ENCODE measurements at places on chromosomes 5 and 9.

- no peaks in the 10 kb centered on the region for H3K4me1 ChIP-seq
- peaks cover 56% of the 10 kb centered on the region for H3K36me3 ChIP-seq
- H3K4me3 ChIP-seq, result no peak overlapping the region
- no peak overlapping the region for H3K27ac ChIP-seq
Measured at GRCh38 chr5:6360323-6361072, 17.8 kb downstream of the MED10 start.

DNA sequence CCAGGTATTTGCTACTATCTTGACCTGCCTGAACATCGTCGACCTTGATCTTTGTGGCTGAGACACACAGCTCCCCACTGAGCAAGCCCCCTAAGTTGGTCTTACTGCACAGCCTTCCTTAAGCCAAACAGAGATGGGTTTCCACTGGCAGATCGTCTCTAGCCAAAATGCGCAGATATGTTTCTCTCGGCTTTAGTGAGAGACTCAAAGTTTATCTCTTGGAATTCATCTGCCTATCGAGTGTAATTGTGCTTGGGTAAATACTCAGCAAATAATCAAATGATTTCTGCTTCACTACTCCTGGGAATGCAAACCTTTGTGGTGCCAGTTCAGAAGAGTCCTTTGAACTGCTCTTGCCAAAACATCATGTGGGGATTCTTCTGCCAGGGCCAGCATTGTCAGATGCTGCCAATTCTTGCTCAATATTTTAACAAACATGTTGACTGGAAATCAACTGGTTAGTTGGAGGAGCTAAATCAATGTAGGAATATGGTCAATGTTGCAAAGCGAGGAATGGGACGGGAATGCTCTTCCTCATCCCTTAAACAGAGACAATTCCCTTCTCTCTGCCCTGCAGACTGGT, 141.2 kb upstream of the SLC28A3 start:
- H3K4me1 ChIP-seq, result no peaks in the 10 kb centered on the region
- no peak overlapping the region for H3K4me3 ChIP-seq
- no peaks in the 10 kb centered on the region for H3K27me3 ChIP-seq
- H3K36me3 ChIP-seq, result no peaks in the 10 kb centered on the region
- no peak for DNase-seq
- no peak overlapping the region for H3K27ac ChIP-seq

- DNase-seq, result no peak
- no peak overlapping the region for H3K27ac ChIP-seq
Measured at GRCh38 chr9:91516081-91516480, 92.4 kb upstream of the NFIL3 start.

GRCh38 chr9:35353731-35354365, 136.1 kb upstream of the RUSC2 start:
- DNase-seq, result no peak
- no peak overlapping the region for H3K27ac ChIP-seq
- H3K4me3 ChIP-seq, result no peak overlapping the region
- H3K27me3 ChIP-seq, result no peaks in the 10 kb centered on the region
- peaks cover 16% of the 10 kb centered on the region for H3K36me3 ChIP-seq

- H3K27me3 ChIP-seq, result no peaks in the 10 kb centered on the region
- no peak for DNase-seq
- H3K27ac ChIP-seq, result no peak overlapping the region
- H3K36me3 ChIP-seq, result no peaks in the 10 kb centered on the region
- H3K4me3 ChIP-seq, result no peak overlapping the region
Measured at GRCh38 chr5:92455011-92455410, 1071.9 kb upstream of the ARRDC3 start.

- no peaks in the 10 kb centered on the region for H3K36me3 ChIP-seq
- H3K4me1 ChIP-seq, result peaks cover 8% of the 10 kb centered on the region
Measured at GRCh38 chr9:27499451-27499850, 24.6 kb upstream of the IFNK start.

DNA sequence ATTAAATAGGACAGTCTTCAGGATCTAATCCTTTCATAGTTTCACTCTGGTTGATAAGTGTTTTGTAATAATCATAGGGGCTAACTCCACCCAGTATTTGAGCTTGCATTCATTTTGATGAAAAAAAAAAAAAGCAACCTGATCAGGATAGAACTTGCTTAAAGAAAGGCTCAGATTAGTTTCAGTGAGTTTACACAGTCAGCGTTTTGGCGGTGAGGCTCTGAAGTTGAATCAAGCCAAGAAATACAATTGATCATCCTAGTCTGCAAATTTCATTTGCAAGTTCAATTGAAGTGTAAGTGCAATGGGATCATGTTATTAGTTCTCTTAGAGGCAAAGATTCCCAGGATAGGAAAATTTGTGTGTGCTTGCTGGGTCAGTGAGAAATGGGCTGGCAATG, 159.7 kb upstream of the ELL2 start:
- DNase-seq, result peak; percentile 43
- no peak overlapping the region for H3K27ac ChIP-seq
- no peaks in the 10 kb centered on the region for H3K36me3 ChIP-seq
- peaks cover 74% of the 10 kb centered on the region for H3K4me1 ChIP-seq

GRCh38 chr9:108603141-108603540, 252.6 kb downstream of the ACTL7B start:
- H3K36me3 ChIP-seq, result no peaks in the 10 kb centered on the region
- H3K27ac ChIP-seq, result no peak overlapping the region
- H3K4me1 ChIP-seq, result peaks cover 6% of the 10 kb centered on the region
- peak; percentile 80 for DNase-seq

DNA sequence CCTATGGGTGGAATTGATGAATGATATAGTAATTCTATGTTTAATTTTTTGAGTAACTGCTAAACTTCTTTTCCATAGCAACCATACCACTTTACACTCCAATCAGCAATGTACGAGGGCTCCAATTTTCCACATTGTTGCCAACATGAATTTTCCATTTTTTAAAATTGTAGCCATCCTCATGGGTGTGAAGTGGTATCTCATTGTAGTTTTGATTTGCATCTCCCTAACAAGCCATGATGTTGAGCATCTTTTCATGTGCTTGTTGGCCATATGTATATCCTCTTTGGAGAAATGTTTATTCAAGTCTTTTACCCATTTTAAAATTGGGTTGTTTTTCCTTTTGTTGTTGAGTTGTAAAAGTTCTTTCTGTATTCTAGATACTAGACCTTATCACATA, 48.9 kb downstream of the TMOD1 start:
- H3K36me3 ChIP-seq, result peaks cover 38% of the 10 kb centered on the region
- no peak for DNase-seq
- H3K4me1 ChIP-seq, result no peaks in the 10 kb centered on the region
- H3K4me3 ChIP-seq, result no peak overlapping the region
- no peak overlapping the region for H3K27ac ChIP-seq
- H3K27me3 ChIP-seq, result no peaks in the 10 kb centered on the region

GRCh38 chr9:134328841-134329575, 2.8 kb downstream of the RXRA start:
- no peaks in the 10 kb centered on the region for H3K36me3 ChIP-seq
- no peaks in the 10 kb centered on the region for H3K27me3 ChIP-seq
- peak; percentile 82 for DNase-seq
- H3K27ac ChIP-seq, result peak overlapping the region; percentile 81

GRCh38 chr5:168612996-168613395, 33.8 kb upstream of the PANK3 start:
- H3K4me1 ChIP-seq, result no peaks in the 10 kb centered on the region
- H3K4me3 ChIP-seq, result no peak overlapping the region
- no peak for DNase-seq

- peaks cover 22% of the 10 kb centered on the region for H3K36me3 ChIP-seq
- no peak overlapping the region for H3K27ac ChIP-seq
- H3K27me3 ChIP-seq, result no peaks in the 10 kb centered on the region
- H3K4me3 ChIP-seq, result no peak overlapping the region
- no peaks in the 10 kb centered on the region for H3K4me1 ChIP-seq
Measured at GRCh38 chr9:32413424-32413823, 29.0 kb downstream of the ACO1 start.

DNA sequence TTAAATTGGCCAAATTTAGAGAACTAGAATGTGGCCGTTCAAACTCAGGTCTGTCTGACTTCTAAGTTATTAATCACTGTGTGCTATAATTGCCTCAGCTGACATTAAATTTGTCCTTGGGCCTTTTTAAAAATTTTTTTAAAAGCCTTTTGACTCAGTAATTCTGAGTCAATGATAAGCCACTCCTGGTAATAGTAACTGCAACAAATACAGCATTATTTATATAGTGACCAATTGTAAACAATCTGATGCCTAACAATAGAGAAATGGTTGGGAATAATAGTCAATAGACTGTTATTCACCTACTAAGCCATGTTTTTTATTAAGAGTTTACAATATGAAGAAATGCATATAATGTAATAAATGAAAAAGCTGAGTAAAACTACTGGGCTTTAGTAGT, 70.9 kb upstream of the FSD1L start:
- DNase-seq, result no peak
- no peaks in the 10 kb centered on the region for H3K4me1 ChIP-seq
- no peak overlapping the region for H3K4me3 ChIP-seq
- peaks cover 7% of the 10 kb centered on the region for H3K36me3 ChIP-seq
- no peak overlapping the region for H3K27ac ChIP-seq

- H3K36me3 ChIP-seq, result peaks cover 57% of the 10 kb centered on the region
- no peak overlapping the region for H3K4me3 ChIP-seq
- peak; percentile 46 for DNase-seq
- H3K27me3 ChIP-seq, result no peaks in the 10 kb centered on the region
Measured at GRCh38 chr5:1494780-1495524, 28.8 kb downstream of the LPCAT1 start.

GRCh38 chr9:14895806-14896205, 14.4 kb downstream of the FREM1 start:
- no peaks in the 10 kb centered on the region for H3K27me3 ChIP-seq
- H3K4me3 ChIP-seq, result no peak overlapping the region
- H3K36me3 ChIP-seq, result no peaks in the 10 kb centered on the region

DNA sequence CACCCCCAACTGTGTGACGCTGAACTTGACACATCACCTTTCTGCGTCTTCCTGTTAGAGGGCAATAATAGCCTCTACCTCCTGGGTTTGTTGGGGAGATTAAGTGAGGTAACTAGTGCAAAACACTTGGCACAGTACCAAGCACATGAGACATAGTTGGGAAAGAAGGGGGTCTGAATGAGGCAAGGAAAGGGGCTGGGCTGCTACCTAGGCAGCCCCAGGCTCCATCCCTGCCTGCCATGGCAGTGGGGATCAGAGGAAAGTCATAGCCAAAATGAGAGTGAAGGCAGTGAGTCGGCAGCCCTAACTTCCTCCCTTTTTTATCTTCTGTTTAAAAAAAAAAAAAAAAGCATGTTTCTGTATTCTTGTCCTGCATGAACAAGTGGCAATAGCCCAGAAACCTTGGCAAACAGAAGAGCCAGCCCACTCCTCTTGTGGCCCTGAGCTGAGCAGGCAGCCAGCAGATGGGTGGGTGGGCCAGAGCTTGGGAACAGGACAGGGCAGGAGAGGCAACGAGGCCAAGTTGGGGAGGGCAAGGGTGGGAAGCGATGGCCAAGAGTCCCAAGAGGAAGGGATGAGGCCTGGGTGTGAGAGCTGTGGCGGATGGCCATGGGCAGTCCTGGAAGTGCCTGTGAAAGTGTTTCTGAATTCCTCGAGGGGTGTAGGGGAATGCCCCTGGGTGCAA, 11.4 kb downstream of the CAMK2A start:
- H3K27me3 ChIP-seq, result no peaks in the 10 kb centered on the region
- no peaks in the 10 kb centered on the region for H3K36me3 ChIP-seq
- H3K4me1 ChIP-seq, result no peaks in the 10 kb centered on the region

DNA sequence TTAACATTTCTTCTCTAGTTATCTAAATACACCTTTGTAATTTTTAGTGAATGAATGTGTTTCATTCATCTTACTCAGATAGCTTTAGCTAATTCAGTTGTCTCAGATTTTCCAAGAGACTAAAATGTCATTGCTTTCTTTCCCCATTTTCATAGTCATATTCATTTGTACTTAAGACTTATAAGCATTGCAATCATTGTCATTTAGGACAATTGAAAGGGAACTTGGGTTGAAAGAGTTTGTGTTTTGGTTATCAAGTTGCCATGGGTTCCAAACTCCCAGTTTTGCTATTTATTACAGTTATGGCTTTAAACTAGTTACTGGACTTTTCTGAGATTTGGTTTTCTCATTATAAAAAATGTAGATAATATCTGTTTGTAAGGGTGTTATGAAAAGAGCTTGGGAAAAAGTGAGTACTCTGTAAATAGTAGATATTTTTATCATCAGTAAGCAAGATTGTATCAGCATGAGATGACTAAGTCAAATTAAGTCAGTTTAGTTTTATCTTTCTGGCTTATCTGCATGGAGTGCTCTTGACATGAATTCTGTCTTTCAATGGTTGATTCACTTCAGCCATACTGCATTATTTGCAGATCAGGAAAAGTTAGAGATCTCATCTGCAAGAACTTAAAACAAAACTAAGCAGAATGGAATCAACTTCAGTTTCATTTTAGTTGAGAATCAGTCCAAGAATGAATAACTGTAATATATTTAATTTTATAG, 107.5 kb downstream of the PBX3 start:
- no peak overlapping the region for H3K27ac ChIP-seq
- H3K4me3 ChIP-seq, result no peak overlapping the region
- no peaks in the 10 kb centered on the region for H3K27me3 ChIP-seq
- H3K4me1 ChIP-seq, result no peaks in the 10 kb centered on the region
- H3K36me3 ChIP-seq, result no peaks in the 10 kb centered on the region

- peak overlapping the region; percentile 65 for H3K27ac ChIP-seq
- H3K27me3 ChIP-seq, result peaks cover 31% of the 10 kb centered on the region
- H3K4me3 ChIP-seq, result peak overlapping the region; percentile 52
- no peaks in the 10 kb centered on the region for H3K36me3 ChIP-seq
Measured at GRCh38 chr5:111072949-111073682, 1.6 kb downstream of the TSLP start.

GRCh38 chr9:107044872-107045271, 181.9 kb downstream of the ZNF462 start:
- no peaks in the 10 kb centered on the region for H3K27me3 ChIP-seq
- DNase-seq, result no peak
- no peaks in the 10 kb centered on the region for H3K36me3 ChIP-seq
- H3K27ac ChIP-seq, result no peak overlapping the region

DNA sequence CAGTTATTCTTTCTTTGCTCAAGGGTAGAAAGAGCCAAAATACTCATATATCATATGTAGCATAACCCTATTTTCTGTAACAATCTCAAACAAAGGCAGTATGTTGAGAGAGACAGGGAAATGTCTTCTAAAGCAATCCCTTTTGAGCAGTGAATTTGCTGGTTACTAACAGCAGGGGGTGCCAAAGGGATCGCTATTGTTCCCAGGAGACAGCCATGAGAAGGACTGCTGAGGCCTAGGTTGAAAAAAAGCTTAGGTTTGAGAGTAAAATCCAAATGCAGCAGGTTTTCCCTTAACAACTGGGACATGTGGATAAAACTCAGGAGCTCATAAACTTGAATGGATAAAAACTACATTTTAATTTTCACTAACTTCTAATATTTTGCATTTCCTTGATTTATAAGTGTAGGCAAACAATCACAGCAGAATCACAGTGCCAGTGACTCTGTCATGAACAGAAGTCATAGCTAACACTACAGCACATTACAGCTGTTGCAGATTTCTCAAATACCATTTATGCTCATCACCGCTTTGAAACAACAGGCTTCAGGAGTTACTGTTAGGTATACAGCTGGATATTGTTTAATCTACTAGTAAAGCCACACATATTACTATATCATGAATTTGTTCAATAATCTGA, 148.4 kb downstream of the MAPKAP1 start:
- H3K4me1 ChIP-seq, result no peaks in the 10 kb centered on the region
- peak overlapping the region; percentile 1 for H3K27ac ChIP-seq
- no peaks in the 10 kb centered on the region for H3K27me3 ChIP-seq
- DNase-seq, result peak; percentile 67
- H3K36me3 ChIP-seq, result no peaks in the 10 kb centered on the region
- no peak overlapping the region for H3K4me3 ChIP-seq

GRCh38 chr5:83570916-83571315, 99.4 kb downstream of the VCAN start:
- no peak overlapping the region for H3K27ac ChIP-seq
- no peak for DNase-seq
- H3K4me1 ChIP-seq, result peaks cover 4% of the 10 kb centered on the region
- no peaks in the 10 kb centered on the region for H3K36me3 ChIP-seq
- no peak overlapping the region for H3K4me3 ChIP-seq
